ENCODE measurements at places on chromosomes 2 and 18. TPM values are rescaled to one million over a fixed set of nuclear protein-coding genes. Genes with fewer than 3 reads are reported as not detected.

Gene SERPINB5
- not detected for total RNA-seq

Gene PLEK
- 4.4 TPM for total RNA-seq

Gene ADCY3
- 28.4 TPM for total RNA-seq

Gene CYTIP
- total RNA-seq, result 3.3 TPM

Gene SLC5A7
- not detected for total RNA-seq

Gene FBXO41
- total RNA-seq, result 1.8 TPM

Gene NEU2
- not detected for total RNA-seq

Gene MAP2
- 6.5 TPM for total RNA-seq

Gene CCBE1
- 0.44 TPM for total RNA-seq

GRCh38 chr2:128746356-128746755 lies 427.7 kb upstream of the HS6ST1 start:
- peak; percentile 65 for DNase-seq

DNA sequence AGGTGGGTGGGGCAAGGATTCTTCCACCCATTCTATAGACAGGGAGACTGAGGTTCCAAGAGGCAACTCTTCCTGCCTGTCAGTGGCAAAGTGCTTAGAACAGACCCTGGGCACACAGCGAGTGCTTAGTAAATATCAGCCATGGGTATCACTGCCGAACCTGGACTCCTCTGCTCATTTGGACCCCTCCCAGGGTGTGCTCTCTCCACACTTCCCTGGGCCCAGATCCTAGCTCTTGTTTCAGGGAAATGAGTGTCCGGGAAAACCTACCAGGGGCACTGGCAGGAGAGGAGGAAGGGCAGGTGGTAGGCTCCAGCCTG lies 136.3 kb downstream of the CYP26B1 start:
- DNase-seq, result no peak

GRCh38 chr2:148914463-148914862 lies 39.4 kb downstream of the KIF5C start:
- DNase-seq, result no peak

- no peak for DNase-seq
Observed at GRCh38 chr2:74849228-74849892, 15.4 kb downstream of the HK2 start.

DNA sequence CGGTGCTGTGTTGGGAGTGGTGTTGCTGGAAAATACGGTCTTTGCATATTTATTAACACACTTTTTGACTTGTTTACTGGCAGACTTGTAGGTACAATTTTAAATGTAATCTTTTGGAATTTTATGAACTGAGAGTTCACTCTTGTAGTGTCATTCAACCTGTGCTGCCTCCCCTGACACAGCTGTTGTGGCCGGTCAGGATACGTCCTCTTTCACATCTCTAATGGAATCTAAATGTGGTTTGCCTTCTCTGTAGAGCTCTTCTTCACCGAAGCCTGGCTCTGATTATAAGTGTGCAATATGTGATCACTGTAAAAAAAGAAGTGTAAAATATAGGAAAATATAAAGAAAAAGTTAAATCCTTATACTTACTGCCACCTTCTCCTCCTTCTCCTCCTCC lies 94.7 kb downstream of the MAP4K4 start:
- DNase-seq, result no peak

GRCh38 chr2:7358865-7359447 lies 441.7 kb downstream of the RNF144A start:
- no peak for DNase-seq

- DNase-seq, result no peak
Observed at GRCh38 chr18:55339990-55340389, 248.0 kb downstream of the TCF4 start.

- no peak for DNase-seq
Observed at GRCh38 chr18:35880788-35881455, 91.6 kb upstream of the RMP24 start.

DNA sequence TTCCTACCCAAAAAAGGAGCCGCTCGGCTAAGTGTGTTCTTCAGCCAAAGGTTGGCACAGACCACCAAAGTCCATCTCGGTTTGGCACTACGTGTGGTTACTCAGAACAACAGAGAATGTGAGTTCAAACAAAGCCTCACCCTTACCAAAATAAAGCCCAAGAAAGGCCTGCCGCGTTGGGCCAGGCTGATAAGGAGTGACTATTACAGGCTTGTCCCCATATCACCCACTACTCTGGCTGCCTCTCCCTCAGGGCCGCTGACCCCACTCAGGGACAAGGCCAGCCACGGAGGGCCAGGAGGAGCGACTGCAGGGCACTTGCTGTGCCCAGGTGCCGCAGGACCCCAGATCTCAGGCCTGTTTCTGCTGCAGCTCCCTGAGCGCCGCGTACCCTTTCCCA lies 13.8 kb downstream of the HS1BP3 start:
- DNase-seq, result no peak

DNA sequence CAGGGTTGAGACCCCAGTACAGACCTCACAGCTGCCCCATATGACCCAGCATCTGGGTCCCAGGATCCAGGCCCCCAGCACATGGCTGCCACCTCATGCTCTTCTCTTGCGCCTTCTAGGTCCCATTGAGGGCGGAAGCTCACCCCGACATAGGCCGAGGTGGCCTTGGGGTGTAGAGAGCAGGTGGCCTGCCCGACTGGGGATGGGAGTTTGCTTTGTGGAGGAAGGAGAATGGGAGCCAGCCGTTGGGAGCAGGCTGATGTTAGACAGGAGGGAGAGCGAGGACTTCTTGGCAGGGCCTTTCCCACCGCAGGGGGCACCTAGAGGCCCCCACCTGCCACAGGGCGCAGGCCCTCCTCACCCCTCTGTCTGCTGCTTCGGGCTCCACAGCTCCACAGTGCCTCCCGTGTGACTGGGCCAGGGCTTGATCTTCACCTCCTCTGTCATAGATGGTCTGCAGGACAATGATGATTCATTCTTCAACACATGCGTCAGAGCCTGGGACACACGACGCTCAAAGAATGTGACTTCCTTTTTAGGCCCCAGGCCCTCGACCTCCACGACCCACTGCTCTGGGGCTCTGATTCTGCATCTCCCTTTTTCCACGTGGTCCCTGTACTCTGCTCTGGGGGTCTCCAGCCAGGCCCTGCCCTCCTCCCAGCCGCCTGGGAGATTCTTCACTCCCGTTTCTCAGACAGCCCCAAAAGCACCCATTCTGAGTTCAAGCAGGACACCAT lies 86.6 kb upstream of the ODC1 start:
- DNase-seq, result no peak

DNA sequence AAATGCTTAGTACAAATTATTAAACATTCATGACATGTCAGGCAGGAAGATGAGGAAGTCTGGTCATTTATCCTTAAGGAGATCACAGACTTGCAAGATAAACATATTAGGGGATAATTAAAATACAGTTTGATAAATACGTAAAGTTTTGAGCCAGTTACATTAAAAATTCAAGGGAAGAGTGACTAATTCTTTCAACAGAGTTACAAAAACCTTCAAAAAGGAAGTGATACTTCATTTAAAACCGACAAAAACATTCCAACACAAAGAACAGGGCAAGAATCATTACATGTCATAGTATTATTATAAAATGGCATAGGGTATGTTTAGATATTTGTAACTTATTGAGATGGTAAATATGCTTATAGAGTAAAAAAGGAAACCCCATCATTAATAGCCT lies 636.0 kb downstream of the NR4A2 start:
- DNase-seq, result no peak

GRCh38 chr2:42725657-42726056 lies 38.3 kb downstream of the OXER1 start:
- DNase-seq, result no peak

- no peak for DNase-seq
Observed at GRCh38 chr2:184938221-184938985, 340.1 kb downstream of the ZNF804A start.

GRCh38 chr18:12046046-12046750 lies 47.4 kb upstream of the ANKRD62 start:
- DNase-seq, result peak; percentile 53

GRCh38 chr2:230326453-230327417 lies at the start of gene SP140L:
TSS of gene SP140L (plus strand) at chr2:230327193. CDS start at chr2:230327270, 77 bp downstream.
- peak; percentile 78 for DNase-seq

GRCh38 chr2:8408560-8409460 lies 273.0 kb upstream of the ID2 start:
- no peak for DNase-seq

GRCh38 chr2:58432491-58433170 lies 191.5 kb upstream of the FANCL start:
- DNase-seq, result no peak

- DNase-seq, result no peak
Observed at GRCh38 chr2:213306316-213306942, 22.2 kb downstream of the SPAG16 start.

DNA sequence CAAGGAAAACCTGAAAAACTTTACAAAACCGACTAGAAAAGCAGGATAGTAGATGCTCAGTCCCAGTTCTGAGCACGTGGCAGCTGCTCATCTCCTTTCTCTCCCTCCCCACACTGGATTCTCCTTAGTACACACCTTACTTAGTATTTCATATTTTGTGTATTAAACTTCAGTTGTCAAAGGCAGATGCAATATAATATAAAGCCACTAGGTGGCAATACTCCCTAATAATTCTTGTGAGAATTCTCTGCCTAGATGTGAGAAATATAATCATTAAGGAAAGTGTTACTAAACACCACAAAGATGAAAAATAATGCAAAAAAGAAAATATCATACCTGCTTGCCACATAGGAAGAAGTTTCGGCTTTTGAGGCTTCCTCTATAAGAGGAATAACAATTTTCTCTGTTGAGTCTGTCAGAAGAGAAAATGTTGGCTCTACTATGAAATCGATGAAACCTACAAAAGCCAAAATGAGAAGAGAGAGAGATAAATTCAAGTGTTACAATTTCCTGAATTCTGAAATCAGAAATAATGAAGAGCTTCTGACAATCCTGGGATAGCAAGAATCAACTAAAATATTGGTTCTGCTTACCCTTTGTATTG lies 200.6 kb downstream of the PPP1R1C start:
- DNase-seq, result no peak

DNA sequence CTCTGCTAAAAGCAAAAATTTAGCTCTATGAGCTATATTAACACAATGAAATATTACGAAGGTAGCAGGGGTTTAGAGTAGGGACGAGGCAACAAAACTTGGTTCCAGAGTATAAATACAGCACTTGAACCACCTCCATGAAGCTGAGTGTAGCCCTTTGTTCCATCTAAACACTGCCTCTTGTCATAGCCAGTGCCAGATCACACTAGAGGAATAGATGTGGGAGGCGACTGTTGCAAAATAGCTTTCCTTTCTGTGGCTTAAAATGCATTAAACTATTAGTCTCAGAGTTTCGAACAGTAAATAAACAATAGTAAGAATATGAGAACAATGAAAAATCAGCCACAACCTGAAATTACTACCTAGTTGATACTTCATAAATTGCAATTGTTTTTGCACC lies 29.8 kb downstream of the PIEZO2 start:
- DNase-seq, result no peak

DNA sequence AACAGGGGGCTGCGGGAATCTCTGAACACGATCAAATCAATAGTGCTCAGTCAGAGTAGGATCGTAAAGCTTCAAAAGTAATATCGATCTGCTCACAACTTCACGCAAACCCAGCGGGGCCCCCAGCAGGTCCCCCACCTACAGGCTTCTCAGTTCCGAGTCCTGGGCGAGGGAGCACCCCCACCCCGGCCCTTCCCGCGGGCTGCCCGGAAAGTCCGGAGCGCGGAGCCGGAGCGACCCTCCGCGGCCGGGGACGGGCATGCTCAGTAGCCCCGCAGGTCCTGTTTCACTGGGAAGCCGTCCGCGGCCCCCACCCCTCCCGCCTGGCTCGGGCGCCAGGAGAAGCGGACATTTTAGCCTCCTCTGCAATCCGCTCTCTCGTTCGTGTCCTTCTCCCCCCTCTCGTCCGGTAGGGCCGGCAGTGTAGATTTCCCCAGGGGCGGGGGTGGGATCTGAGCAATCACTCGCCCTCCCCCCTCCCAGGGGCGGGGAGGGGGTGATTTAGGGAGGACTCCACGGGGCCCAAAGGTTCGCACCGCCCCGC lies 3.3 kb upstream of the SPRED2 start:
- DNase-seq, result peak; percentile 88

- peak; percentile 16 for DNase-seq
Observed at GRCh38 chr2:20423359-20423758, 23.5 kb upstream of the RHOB start.

DNA sequence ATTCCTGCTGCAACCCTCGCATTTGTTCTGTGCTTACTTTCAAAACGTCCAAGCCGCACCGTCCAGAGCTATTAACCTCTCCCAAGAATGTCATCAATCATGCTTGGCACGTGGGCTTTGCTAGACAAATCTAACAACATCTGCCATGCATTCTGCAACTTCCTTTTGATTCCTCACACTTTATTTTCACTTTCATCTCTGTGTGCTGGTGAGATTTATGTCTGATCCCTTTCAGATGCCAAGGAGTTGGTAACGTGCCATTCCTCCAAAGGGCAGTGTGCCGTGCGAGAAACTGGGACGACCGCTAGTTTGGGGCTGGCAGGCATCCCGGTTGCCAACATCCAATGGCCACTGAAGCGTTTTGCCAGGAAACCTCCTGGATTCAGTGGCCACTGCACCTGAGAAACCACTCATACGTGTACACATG lies 230.0 kb upstream of the PARD3B start:
- no peak for DNase-seq

DNA sequence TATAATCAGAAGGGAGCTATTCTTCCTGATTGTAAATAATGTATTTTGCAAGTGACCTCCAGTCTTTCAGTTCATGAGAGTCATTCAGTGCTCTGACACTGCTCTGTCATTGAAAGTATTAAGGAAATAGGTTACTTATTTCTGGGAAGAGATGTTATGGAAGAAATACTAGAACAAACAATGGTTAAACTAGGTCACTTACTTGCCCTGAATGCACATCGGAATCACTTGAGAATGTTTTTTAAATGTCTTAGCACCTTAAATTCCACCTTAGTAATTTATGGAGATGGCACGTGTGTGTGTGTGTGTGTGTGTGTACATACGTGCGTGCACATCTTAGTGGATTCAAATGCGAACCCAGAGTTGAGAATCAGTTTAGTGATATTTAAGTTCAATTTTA lies 126.6 kb upstream of the KCNH7 start:
- DNase-seq, result no peak

GRCh38 chr2:30371028-30371689 lies 75.9 kb upstream of the LCLAT1 start:
- DNase-seq, result no peak

GRCh38 chr2:240785424-240786335 lies 34.3 kb downstream of the KIF1A start:
- no peak for DNase-seq

DNA sequence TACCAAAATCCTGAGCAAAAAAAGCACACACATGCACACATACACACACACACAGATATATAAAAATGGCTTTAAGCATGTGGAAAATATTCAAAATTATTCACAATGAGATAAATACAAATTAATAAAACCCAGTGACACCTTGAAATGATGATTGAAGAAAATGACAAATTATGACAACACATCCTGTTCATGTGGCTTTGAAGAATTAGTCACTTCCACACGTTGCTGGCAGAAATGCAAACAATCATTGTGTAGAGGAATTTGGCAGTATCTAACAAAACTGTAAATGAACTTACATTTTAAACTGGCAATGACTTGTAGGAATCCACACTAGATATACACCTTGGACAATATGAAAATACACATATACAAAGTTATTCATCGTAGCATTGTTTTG lies 95.8 kb upstream of the RGPD4 start:
- no peak for DNase-seq

GRCh38 chr2:127515383-127515915 lies 10.8 kb downstream of the IWS1 start:
- DNase-seq, result no peak

Data from right atrium auricular region (tissue), 2 donors.